ENCODE measurements at places on chromosomes 4 and X.

GRCh38 chr4:76035799-76036380 is at the start of gene CXCL11:
CXCL11 (minus strand) TSS chr4:76036070; CDS start chr4:76035987, 83 bp downstream.
- H3K27ac ChIP-seq, result no peak within 1 kb of the TSS
- H3K36me3 ChIP-seq, result no peaks in the 10 kb centered on the region
- no peak within 1 kb of the TSS for H3K4me3 ChIP-seq
- DNase-seq, result no peak
- H3K4me1 ChIP-seq, result no peaks in the 10 kb centered on the region

DNA sequence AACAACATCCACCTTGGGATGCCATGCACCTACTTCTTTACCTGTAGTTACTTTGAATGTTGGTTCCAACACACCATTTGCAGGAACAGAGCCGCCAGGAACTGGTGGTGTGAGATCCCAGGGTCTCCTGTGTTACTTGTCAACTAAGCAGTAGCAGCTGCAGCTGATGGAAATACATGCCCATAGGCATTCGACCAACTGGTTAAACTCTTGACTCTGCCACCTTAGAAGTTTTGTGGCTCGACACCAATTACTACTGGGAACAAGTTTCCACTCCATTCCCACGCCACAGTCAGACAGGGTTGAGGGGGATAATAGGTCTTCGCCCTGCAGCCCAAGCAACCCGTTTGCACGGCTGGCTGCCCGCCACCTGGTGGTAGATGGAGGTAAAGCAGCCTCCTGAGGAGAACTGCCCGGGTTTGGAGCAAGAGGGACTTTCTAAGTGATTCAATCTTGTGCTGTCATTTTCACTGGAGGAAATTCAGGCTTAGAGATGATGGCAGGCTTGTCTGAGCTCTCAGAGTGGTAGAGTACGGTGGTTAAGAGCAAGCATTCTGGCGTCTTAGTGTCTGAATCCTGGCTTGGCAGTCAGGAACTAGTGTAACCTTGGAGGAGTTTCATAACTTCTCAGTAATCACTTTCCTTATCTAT is 119.1 kb upstream of the TRIM2 start:
- H3K36me3 ChIP-seq, result no peaks in the 10 kb centered on the region
- H3K27ac ChIP-seq, result no peak overlapping the region
- no peak overlapping the region for H3K4me3 ChIP-seq
- H3K4me1 ChIP-seq, result peaks cover 19% of the 10 kb centered on the region
- peak; percentile 39 for DNase-seq

- no peak overlapping the region for H3K27ac ChIP-seq
- no peak overlapping the region for H3K4me3 ChIP-seq
- peak; percentile 19 for DNase-seq
- H3K27me3 ChIP-seq, result peaks cover 8% of the 10 kb centered on the region
- H3K36me3 ChIP-seq, result no peaks in the 10 kb centered on the region
Measured at GRCh38 chrX:101359966-101360365, 11.4 kb upstream of the TIMM8A start.

- no peaks in the 10 kb centered on the region for H3K4me1 ChIP-seq
- H3K27ac ChIP-seq, result no peak overlapping the region
- no peak overlapping the region for H3K4me3 ChIP-seq
- H3K36me3 ChIP-seq, result no peaks in the 10 kb centered on the region
- no peak for DNase-seq
- no peaks in the 10 kb centered on the region for H3K27me3 ChIP-seq
Measured at GRCh38 chrX:17174671-17175070, 200.3 kb upstream of the NHS start.

GRCh38 chr4:24849756-24850155 is 54.4 kb downstream of the SOD3 start:
- peak overlapping the region; percentile 49 for H3K4me3 ChIP-seq
- peaks cover 1% of the 10 kb centered on the region for H3K36me3 ChIP-seq
- peaks cover 57% of the 10 kb centered on the region for H3K4me1 ChIP-seq

GRCh38 chrX:136747003-136747986 is 33.4 kb downstream of the ARHGEF6 start:
- H3K27ac ChIP-seq, result no peak overlapping the region
- H3K27me3 ChIP-seq, result no peaks in the 10 kb centered on the region
- DNase-seq, result no peak
- H3K36me3 ChIP-seq, result no peaks in the 10 kb centered on the region
- peaks cover 4% of the 10 kb centered on the region for H3K4me1 ChIP-seq

- H3K4me1 ChIP-seq, result peaks cover 39% of the 10 kb centered on the region
- peak overlapping the region; percentile 44 for H3K4me3 ChIP-seq
- H3K27ac ChIP-seq, result peak overlapping the region; percentile 78
- no peaks in the 10 kb centered on the region for H3K27me3 ChIP-seq
Measured at GRCh38 chr4:98937986-98938720, 9.2 kb upstream of the EIF4E start.

- H3K4me3 ChIP-seq, result no peak overlapping the region
Measured at GRCh38 chr4:131339137-131339536, 1810.0 kb upstream of the PCDH10 start.

DNA sequence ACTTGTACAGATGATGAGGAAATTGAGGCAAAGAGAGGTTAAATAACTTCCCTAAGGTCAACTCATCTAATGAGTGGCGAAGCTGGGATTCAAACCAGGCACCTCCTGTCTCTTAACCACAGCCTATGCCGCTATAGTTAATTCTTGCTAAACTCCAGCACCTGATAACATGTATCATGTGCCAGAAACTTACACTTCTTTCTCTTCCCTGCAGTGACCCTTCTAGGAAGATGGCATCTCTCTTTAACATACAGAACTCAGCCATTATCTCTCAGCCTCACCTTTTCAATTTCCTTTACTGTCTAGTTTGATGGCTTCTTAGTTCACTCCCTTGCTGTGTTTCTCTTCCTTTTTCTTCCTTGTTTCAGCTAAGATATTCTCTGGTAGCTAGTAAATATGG is 2.5 kb downstream of the VBP1 start:
- 0 out of 2 replicates have a peak, but pooled peaks cover 8% of the 10 kb centered on the region for H3K36me3 ChIP-seq
- no peaks in the 10 kb centered on the region for H3K27me3 ChIP-seq

- H3K27ac ChIP-seq, result 0 out of 2 replicates have a peak overlapping the region, but pooled peaks have one; percentile 3
- peaks cover 52% of the 10 kb centered on the region for H3K4me1 ChIP-seq
- DNase-seq, result no peak
- peaks cover 53% of the 10 kb centered on the region for H3K36me3 ChIP-seq
- H3K27me3 ChIP-seq, result no peaks in the 10 kb centered on the region
Measured at GRCh38 chr4:38133711-38134480, 173.7 kb downstream of the PTTG2 start.

DNA sequence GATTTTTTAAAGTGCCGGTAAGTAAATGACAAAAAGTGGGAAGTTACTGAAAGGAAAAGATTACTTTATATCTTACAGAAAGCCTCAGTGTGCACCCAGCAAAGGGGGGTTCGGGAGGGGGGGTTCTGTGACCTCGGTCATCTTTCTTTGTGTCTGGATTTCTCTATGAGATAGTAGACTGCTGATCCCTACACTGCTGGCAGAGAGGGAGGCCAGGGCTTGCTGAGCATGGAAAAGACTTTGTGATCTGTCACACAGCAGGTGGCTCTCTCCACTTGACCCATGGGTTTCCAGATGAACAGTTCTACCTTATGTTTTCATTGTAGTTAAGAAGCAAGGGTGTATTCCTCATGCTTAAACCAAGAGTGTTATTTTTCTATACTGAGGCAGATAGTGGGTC is 475.6 kb downstream of the PCDH10 start:
- no peak for DNase-seq
- no peaks in the 10 kb centered on the region for H3K36me3 ChIP-seq

DNA sequence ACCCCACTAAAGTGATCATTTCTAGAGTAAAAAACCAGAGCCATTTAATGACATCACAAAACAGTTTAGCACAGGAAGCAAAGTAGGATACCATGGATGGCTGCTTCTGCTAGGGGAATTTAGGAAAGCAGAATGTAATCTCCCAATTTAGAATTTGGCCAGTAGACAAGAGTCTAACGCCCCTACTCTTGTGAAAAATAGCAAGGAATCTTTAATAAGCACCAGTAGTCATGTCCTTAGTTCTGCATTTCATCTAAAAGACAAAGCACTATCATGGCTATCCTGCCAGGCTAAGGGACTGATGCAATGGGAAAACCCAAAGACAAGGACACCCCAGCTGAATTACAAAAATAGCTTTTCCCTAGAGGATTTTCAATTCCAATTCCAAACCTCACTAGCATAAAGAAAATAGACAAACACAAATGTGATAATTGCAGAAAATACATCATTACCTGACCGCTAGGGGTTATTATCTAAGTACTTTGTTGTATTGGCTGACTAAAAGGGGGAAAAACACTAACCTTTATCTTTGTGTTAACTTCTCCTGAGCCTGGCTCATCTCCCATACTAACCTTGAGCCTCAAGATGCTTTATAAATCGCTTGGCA is 2.6 kb upstream of the AMMECR1 start:
- H3K4me3 ChIP-seq, result no peak overlapping the region
- no peak overlapping the region for H3K27ac ChIP-seq
- H3K27me3 ChIP-seq, result no peaks in the 10 kb centered on the region
- H3K36me3 ChIP-seq, result no peaks in the 10 kb centered on the region
- peaks cover 26% of the 10 kb centered on the region for H3K4me1 ChIP-seq

DNA sequence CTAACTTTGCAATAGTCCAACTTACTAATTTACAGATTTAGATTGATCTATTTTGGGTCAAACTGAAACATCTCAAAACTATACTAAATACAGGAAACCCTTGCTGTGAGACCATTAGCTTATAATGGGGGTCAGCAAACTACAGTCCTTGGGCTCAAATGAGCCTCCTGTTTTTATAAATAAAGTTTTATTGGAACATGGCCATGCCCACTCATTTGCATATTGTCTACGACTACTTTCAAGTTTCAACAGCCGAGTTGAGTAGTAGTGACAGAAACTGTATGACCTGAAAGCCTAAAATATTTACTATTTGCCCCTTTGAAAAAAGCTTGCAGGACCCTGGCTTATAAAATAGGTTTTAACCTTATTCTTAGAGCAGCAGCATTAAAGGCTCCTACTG is 92.4 kb downstream of the C4orf51 start:
- peaks cover 34% of the 10 kb centered on the region for H3K36me3 ChIP-seq
- H3K4me3 ChIP-seq, result no peak overlapping the region
- no peak for DNase-seq
- H3K27ac ChIP-seq, result no peak overlapping the region

DNA sequence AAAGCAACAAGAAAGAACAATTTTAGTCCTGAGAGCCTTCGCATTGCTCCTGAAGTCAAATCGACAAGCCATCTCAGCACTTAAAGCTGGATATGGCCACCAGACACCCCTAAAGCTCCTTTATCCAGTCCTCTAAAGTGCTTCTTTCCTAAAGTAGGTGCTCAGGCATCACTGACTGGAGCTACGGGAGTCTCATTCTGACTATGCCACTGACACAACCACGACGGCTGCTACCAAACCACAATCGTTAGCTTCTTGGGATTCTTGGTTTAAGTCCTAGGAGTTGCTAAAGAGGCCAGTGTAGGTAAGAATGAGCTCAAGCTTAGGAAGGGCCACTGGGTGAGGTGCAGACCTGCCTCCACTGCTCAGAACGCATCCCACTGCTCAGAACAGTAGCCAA is 1.0 kb downstream of the SLC10A6 start:
- peak overlapping the region; percentile 86 for H3K4me3 ChIP-seq
- peaks cover 57% of the 10 kb centered on the region for H3K4me1 ChIP-seq
- no peaks in the 10 kb centered on the region for H3K27me3 ChIP-seq
- peak overlapping the region; percentile 92 for H3K27ac ChIP-seq

DNA sequence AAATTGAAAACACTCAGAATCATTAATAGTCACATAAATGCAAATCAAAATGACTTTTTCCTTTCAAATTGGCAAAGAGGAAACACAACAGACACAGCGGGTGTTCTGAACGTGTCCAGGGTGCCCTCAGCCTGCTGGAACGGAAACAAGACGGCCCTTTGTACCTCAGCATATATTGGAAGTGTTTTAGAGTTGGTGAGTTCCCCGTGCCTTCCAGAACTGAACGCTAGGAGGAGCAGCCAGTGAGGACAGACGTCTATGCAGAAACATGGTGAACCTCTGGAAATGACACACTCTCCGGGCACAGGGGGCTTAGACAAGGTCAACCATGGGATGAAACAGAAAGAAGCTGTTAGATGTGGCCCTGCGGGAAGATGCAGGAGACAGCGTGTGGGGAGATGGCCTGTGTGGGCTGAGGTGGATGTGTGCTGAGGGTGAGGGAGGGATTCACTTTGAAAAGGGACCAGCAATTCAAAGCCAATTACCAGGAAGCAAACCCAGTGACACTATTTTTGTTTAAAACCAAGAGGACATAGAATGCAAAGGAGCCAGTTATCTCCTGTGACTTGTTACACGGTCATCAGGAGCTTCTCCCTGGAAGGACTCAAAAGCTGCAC is 40.4 kb downstream of the RNF212 start:
- H3K36me3 ChIP-seq, result no peaks in the 10 kb centered on the region
- H3K4me1 ChIP-seq, result no peaks in the 10 kb centered on the region
- H3K27me3 ChIP-seq, result peaks cover 42% of the 10 kb centered on the region
- no peak overlapping the region for H3K27ac ChIP-seq
- no peak overlapping the region for H3K4me3 ChIP-seq

Measured in HFFc6 (cell line).